ENCODE measurements at places on chromosomes 5 and 9. TPM values are rescaled to one million over a fixed set of nuclear protein-coding genes. Genes with fewer than 3 reads are reported as not detected.

- no peaks in the 10 kb centered on the region for H3K27me3 ChIP-seq
- H3K36me3 ChIP-seq: no peaks in the 10 kb centered on the region
- H3K4me1 ChIP-seq: peaks cover 5% of the 10 kb centered on the region
- H3K4me3 ChIP-seq: no peak overlapping the region
- no peak for DNase-seq
Measured at GRCh38 chr5:149936700-149937091, 7.9 kb downstream of the PDE6A start.

GRCh38 chr5:31385774-31386537 is 145.9 kb downstream of the DROSHA start:
- DNase-seq: no peak
- no peak overlapping the region for H3K4me3 ChIP-seq
- H3K27ac ChIP-seq: no peak overlapping the region
- H3K27me3 ChIP-seq: no peaks in the 10 kb centered on the region
- H3K4me1 ChIP-seq: peaks cover 8% of the 10 kb centered on the region

- H3K27ac ChIP-seq: no peak overlapping the region
- H3K36me3 ChIP-seq: no peaks in the 10 kb centered on the region
- H3K27me3 ChIP-seq: no peaks in the 10 kb centered on the region
- H3K4me3 ChIP-seq: no peak overlapping the region
Measured at GRCh38 chr9:129886226-129887174, 51.2 kb downstream of the USP20 start.

DNA sequence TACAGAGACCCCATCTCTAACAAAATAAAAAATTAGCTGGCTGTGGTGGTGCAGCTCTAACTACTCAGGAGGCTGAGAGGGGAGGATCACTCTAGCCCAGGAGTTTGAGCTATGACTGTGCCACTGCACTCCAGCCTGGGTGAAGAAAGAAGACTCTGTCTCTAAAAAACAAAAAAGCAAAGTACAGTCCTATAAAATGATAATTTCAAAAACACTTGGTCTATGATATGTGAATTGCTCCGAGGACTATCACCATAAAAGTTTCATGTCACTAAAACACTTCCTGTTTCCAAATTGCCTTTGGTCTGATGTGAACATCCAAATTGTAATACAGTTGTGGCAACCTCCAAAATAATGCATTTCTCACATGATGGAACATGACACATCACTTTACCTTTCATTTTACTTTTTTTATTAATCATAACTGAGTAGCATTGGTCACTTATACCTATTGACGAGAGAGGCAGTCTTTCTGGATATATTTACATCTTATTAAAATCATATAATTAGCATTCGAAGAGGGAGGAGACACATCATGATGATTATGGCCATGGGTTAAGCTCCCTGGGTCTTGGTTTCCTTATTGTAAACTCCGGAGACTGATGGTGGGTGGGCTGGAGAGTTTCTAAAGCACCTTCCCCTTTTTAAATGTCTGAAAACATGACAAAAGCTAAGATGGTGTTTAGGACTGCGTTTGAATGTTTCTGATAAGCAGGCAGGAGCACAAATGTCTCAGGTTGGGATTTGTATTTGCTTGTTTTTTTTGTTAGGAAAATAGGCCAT is 25.8 kb upstream of the CD180 start:
- H3K36me3 ChIP-seq: no peaks in the 10 kb centered on the region
- no peaks in the 10 kb centered on the region for H3K27me3 ChIP-seq
- DNase-seq: no peak
- no peak overlapping the region for H3K4me3 ChIP-seq
- no peak overlapping the region for H3K27ac ChIP-seq

DNA sequence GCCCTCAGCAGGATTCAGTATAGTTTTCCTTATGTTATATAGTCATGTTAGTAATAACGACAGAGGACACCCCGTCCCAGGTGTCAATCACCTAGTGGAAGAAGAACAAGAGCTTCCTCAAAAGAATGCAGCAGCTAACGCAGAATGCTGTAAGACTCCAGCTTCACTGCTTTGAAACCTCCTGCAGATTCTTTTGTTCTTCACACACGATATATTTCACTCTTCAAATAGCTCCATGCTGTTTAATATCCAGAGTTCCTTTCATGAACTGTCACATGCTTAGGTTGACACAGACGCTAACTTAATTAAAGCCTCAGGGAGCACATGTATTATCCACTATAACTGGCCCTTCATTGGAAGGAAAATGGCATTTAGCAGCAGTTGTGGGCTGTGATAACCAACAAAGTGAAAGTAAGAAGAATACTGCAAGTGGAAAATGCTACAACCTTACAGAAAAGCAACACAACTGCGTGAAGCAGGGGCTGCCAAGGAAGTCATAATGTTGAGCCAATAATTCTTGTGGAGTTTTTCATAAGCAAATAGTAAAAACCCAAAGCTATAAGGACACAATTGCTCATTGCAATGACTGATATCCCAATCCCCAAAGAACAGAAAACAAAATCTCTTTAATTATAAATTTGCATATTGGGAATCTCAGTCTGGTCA is 387.5 kb downstream of the PLK2 start:
- H3K4me3 ChIP-seq: no peak overlapping the region
- DNase-seq: no peak
- no peak overlapping the region for H3K27ac ChIP-seq
- H3K36me3 ChIP-seq: no peaks in the 10 kb centered on the region
- no peaks in the 10 kb centered on the region for H3K27me3 ChIP-seq
- no peaks in the 10 kb centered on the region for H3K4me1 ChIP-seq

Gene GDA
- total RNA-seq: 3.0 TPM

Gene EXOSC3
- 77.4 TPM for total RNA-seq

All from H1 (cell line).